Activated gamma-delta T cell (primary cell): ENCODE measurements at places on chromosomes 13 and 19.
A peak's percentile ranks its signal among the peaks of the same experiment; 100 is the strongest.

DNA sequence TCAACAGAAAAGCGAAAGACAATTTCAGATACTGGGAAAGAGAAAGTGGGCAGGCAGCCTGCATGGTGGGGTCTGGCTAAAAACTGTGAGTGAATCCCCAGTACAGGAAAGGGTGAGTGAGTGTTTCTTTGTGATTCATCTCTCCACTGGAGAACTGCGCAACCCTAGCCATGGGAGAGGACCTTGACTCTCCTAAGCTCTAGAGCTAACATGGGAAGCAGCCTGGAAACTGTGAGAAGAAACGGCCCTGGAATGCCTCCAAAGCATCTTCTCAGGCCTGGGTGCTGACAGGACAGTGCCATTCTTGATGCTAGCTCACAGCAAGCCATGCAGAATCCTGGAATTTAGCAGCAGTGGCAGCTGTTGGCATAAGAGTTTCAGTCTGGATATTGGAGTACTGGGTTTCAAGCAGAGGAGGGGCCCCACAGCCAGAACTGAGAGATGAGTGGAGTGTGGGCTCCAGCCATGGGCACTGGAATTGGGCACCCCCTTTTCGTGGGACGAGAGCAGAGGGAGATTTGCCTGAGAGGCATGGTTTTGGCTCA, 18.7 kb upstream of the SLAIN1 start:
- DNase-seq: no peak

DNA sequence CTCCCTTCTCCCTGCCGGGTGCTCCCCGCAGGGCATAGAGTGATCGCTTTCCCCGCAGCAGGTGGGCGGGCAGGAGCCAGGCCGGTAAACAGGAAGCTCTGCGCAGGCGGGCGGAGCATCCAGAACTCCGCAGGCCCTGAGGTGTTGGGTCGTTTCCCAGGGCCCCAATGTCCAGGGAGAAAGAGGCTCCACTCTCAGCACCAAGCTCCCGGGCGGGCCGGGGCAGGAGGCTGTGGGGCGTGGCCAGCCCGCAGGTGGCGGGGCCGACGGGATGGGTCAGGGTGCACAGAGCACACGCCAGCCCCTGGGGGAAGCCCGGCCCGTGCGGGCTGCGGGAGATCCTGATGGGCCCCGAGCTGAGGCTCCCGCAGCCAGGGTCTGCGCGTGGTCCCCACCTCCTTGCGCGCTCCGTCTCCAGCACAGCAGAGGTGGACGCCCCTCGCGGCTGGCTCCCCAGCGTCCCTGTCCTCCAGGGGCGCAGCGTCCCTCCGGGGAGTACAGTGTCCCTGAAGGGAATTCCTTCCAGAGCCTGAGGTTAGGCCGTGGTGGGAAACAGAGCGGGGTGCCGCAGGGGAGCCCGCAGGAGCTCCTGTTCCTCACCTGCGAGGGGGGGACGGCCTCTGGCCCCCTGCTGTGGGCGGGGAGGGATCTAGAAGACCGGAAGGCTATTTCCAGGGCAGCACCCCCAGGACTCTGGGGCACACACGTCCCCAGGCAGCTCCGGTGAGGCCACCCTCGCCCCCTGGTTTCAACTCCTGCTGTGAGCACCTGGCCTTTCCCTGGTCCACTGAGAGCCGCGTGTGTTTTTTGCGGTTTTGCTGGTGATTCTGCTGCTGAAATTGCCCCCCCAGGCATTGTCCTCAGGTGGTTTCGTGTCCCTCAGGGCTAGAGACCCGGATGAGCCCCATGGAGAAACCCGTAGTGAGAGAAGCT, 12.2 kb downstream of the PIP5K1C start:
- no peak for DNase-seq

DNA sequence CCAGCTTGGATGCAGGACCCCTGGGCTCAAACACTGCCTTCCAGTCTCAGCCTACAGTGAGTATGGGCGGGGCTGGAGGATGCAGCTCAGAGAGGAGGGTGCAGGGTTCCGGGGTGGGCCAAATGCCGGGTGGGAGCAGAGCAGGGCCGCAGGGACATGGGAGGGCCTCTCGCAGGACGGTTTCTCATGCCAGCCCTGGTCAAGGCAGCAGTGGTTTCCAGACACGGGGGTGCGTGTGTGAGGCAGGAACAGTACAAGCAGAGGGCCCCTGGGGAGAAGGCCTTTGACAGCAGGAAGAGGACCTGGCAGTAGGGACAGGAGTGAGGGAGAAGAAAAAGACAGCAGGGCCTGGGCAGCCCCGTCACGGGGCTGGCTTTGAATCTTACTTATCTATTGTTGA, 34.1 kb downstream of the CRTC1 start:
- no peak for DNase-seq

DNA sequence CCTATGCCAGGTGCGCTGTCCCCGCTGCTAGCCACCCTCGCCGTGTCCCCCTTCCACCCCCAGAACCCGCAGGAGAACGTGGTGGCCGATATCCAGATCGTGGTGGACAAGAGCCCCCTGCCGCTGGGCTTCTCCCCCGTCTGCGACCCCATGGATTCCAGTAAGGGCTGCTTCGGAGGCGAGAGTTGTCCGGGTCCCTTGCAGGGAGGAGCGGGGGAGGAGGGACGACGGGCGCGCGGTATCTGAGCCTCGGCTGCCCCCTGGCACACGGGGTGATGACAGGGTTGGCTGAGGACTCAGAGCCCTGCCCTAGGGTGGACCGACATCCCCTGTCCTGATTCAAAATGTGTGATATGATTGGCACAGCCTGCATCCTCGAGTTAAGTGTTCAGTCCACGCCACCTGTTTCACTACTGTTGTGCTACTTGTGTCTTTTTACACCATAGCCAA, 653 bp downstream of the MVB12A start:
- no peak for DNase-seq

- no peak for DNase-seq
Observed at GRCh38 chr19:32909257-32909656, 39.7 kb upstream of the SLC7A9 start.

DNA sequence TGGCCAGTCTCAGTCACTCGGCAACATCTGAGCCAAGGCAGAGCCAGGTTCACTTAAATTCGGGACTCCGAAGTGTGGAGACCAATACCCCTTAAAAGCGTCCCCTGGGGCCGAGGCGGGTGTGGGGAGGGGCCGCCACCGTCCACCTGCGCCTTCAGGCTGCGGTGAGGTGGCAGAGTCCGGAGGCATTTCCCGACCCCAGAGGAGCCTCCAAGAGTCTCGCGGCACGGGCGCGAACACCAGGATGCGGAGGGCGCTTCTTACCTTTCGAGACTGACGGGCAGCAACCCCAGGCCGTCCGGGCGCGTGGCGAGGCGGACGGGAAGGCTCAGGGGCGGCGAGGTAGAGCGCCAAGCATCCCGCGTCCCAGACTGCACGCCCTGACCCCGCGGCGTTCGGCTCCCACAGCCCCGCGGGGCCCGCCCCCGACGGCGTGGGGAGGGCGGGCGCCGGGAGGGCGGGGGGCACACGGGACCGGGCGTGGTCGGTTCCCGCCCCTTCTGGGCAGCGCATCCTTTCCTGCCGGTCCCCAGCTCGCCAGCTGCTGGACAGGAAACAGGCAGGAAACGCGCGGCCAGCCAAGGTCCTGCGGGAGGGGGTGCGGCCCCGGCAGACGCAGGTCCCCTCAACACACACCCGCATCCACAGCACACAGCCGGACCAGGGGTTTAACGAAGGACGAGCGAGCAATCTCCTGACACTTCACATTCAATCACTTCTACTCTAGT, at the start of gene THSD1:
TSS of gene THSD1 (minus strand) at position 406 of the 728 bp plus-strand sequence. CDS start 3,572 bp downstream, outside the sequence.
- DNase-seq: peak; percentile 16

- no peak for DNase-seq
Observed at GRCh38 chr19:4327252-4327876, 11.3 kb downstream of the STAP2 start.

DNA sequence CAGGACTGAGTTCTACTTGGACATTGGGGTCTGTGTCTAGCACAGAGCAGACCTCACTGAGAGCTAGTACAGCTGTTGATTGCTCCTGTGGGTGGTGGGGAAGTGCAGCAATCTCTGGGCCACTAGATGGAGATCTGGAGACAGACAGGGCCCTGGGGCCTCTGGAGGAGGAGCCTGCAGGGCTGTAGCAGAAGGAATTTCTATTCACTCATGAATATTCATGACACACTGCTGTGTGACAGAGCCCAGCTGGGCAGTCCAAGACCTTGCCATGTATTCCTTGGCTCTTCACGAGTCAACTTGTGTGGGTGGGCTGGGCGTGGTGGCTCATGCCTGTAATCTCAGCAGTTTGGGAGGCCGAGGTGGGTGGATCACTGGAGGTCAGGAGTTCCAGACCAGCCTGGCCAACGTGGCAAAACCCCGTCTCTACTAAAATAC, 37.5 kb downstream of the SUGP2 start:
- DNase-seq: no peak

DNA sequence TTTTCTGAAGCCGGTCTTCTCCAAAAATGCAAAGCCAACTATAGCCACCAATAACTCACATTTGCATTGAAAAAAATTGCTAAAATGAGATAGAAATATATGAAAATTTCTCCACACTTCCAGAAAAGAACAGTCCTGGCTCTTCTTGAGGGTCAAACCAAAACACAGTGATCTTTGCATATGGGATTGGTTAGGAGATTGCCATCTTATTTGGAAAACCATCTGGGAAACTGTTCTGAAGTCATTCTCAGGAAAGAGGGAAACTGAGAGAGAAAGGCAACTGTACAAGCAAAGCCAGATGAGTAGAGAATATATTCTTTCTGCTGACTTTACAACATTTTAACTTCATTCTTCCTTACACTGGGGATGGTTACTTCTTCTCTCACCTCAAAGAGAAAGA, 54.6 kb downstream of the HSPH1 start:
- DNase-seq: no peak

- no peak for DNase-seq
Observed at GRCh38 chr19:12364391-12365235, 870 bp downstream of the ZNF442 start.

- DNase-seq: no peak
Observed at GRCh38 chr13:94351292-94351990, 128.0 kb downstream of the DCT start.

DNA sequence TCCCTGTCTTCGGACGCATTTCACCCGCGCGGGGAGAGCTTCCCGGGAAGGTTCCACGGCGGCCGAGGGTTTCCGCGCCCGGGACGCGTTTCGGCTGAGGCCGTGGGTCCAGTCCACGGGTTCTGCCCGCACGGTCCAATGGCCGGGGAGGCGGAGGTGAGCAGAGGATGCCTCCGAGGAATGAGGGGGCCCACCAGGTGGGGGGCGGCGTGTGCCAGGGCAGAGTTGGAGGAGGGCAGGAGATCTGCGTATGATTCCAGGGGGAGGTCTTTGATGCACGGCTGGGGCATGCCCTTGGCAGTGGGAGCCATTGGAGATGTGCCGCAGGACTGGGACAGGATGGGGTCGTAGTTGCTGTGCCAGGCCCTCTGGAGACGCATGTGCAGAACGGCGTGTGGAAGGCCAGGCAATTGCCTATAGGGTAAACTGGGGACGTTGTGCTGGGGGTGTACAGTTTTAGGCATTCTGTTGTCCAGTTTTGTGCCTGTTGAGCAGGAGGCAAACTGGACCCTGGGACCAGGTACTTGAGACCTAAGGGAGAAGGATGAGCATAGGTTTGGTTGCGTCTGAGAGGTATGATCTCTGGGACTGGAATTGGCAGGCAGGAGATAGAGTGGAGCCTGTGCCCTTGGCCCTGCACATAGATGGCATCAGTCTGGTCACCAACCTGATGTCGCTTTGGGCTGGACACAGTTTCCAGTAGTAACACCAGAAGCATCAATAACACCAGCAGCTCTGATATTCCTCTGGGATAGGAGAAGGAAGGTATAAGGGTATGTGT, 751 bp downstream of the ZNF584 start:
- no peak for DNase-seq

DNA sequence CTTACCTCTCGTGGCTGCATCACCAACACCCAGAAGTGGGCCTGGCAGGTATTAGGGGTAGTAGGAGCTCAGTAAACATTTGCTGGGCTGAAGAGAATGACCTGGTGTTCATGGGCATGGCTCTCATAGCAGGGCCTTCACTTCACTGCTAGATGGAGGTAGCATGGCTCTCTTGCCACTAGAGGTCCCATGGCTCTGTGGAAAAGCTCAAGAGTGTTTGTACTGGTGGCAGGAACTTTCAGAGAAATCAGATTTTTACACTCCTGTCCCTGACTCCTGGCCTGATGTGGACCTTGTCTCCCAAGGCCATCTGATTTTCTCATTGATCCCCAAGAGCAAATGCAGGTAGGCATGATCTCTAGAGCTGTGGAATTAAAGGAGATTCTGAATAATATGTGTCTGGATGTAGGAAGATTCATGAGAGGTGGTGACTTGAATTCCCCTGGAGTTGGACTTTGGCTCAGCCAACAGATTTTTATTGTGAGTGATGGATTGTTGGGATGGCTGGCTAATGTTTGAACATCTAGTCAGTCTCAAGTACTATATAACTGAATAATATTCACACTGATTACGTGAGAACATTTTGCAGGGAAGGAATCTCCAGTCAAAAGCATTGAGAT, 5.7 kb downstream of the ZNF574 start:
- DNase-seq: no peak

DNA sequence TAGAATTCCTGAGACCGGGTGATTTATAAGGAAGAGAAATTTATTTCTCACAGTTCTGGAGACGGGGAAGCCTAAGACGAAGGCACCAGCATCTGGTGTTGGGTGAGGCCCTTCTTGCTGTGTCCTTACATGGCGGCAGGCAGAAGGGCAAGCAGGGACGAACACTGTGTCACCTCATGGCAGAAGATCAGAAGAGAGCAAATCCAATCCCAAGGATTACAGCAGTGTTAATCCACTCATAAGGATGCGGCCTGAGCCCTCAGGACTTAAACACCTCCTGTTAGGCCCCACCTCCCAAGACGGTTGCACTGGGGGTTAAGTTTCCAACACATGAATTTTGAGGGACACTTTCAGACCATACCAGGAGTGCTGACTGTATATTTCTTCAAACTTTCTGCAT, 6.7 kb upstream of the FBL start:
- DNase-seq: no peak

DNA sequence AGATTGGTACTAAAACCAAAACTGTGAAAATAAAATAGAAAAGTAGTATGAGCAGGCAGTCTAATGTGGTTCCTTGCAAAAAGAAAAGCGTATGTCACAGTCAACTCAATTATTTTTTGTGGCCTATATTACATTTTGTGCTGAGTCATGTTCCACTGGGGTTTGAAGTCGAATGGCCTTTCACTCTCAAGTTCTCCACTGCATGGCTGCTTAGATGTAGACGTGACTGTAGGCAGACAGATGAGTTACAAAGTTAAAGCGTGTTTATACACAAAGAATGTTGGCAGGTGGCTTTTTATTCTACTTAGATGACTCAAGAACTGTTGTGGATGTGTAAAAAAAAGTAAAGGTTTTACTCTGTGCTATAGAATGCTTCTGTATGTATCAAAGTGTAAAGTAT, 133.9 kb downstream of the SLITRK6 start:
- no peak for DNase-seq

- no peak for DNase-seq
Observed at GRCh38 chr19:566403-566802, 6.0 kb upstream of the BSG start.
